NB4 (cell line): ENCODE measurements at places on chromosomes 4 and X.

- DNase-seq: no peak
Observed at GRCh38 chr4:146638786-146639505, at the start of gene POU4F2. TSS of gene POU4F2 (plus strand) at chr4:146638893. CDS start at chr4:146639141, 248 bp downstream.

DNA sequence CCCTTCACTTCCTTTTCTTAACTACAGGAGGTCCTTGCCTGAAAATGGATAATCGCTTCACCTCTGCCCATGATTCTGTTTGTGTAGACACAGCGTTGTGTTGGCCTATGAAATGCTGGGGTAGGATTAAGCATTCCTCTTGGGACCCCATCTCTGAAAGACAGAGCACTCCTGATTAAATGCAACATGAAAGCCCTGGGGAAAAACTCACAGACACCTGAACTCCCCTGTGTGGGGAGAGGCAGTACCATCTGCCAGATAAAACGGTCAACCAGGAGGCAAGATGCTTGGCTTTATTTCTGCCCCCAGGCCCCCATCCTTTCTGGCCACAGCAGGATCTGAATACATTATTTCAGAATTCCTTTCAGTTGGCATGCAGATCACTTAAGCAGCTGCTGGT, 1.9 kb downstream of the LGI2 start:
- no peak for DNase-seq

DNA sequence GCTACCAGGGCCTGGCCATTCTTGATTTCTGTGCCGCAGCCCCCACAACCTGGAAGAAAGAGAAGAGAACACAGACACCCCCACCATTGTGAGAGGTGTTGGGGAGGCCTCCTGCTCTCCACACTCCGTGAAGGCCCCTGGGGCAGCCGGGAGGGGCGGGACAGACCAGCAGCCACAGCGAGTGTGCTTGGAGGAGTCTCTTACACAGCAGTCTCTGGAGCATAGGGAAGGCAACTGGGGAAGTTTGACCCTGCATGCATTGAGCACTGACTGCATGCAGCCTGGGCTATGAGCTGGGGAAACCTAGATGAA, 77.9 kb downstream of the ABLIM2 start:
- DNase-seq: no peak

DNA sequence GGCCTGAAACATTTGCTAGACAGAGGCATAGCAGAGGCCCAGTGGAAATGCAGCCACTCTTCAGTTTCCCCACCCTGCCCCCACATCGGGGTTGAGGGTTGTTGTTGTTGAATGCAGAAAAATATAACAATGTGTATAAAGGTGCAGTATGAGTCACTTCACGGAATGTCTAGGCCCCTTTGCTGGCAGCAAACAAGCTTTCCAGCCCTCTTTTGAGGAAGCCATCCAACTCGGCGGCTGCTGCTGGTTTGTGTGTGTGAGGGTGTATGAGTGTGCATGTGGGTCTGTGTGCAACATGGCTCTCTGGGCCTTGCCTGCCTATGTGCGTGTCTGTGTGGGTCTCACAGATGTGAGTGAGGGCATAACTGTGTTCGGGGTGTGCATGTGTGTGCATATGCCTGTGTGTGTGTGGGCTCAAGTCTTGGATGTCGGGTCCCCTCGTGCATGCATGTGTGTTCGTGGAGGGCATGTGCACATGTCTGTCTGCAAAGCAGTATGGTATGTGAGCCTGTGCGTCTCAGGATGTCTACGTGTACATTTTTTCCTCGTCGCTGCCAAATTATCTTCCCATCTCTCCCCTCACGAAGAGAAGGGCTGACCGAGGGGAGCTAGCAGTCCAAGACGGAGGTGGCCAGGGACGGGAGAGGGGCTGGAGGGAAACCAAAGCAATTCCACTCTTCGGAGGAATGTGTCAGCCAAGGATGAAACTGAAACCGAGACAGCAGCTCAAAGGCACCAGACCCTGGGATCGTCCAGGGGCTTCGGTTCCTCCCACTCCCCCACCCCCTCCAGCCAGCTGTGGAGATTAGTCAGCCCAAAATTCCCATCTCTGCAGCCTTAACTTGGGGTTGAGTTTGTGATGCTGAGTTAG, 8.4 kb upstream of the ELF4 start:
- DNase-seq: no peak

DNA sequence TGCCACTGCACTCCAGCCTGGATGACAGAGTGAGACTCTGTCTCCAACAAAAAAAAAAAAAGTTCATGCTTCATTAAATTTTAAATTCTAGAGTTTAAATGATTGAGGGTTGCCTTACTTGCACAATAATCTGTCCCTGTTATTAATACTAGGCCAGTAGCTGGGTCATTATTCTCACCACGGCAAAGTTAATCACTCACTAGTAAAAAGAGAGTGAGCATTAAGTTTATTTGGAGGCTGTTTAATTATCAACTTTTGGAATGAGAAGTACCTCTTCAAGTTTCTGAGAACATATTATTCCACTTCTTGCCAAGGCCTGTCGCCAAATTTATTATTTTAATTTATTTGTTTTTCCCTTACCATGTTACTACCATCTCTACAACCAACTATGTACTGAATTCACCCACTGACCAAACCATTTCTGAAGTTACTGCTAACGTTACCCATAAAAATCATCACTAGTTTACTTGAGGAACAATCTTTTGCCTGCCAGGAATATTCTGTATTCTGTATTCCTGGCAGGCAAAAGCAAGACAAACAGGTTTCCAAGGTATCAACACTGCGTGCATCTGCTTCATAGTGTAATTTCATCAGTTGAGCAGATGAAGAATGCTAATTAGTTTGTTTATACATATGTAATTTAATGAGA, 26.5 kb downstream of the GUCY1A1 start:
- DNase-seq: no peak

GRCh38 chrX:55778322-55778721, 60.8 kb downstream of the RRAGB start:
- no peak for DNase-seq

DNA sequence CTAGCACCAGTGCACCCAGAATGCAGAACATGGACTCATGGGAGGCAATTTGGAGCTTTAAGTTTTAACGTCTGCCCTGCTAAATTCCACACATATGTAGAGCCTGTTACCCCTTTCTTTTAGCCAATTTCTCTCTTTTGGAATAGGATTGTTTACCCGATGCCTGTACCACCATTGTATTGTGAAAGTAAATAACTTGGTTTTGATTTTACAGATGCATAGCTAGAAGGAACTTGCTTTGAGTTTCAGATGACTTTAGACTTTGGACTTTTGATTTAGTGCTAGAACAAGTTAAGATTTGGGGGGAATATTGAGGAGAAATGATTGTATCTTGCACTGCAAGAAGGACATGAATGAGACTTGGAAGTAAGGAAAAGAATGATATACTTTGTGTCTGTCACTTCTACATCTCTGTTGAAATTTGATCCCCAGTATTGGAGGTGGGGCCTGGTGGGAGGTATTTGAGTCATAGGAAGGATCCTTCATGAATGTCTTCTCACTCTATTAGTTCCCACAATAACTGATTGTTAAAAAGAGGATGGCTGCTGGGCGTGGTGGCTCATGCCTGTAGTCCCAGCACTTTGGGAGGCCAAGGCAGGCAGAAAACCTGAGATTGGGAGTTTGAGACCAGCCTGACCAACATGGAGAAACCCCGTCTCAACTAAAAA, 794.8 kb upstream of the LCORL start:
- no peak for DNase-seq

DNA sequence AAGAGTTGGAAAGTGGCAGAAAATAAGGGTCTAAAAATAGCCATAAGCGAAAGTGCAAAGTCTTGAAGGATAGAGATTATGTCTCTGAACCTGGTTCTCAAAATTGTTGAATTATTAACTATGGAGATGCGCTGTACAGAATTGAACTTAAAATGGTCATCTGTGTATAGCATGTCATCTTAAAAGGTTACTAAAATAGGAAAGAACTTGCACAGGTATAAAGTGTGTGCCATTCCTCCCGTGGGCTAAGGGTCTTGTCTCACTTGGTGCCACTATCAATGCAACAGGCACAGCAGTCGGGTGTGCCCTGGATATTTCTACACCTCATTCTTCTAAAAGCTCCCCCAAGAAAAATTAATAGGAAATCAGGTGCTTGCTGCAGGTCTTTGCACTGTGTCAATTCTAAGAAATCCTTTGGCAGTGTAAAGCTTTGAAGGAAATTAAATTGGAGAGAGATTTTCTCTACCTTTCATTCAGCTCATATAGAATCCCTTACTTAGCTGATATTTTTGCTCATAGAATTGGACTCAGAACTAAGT, 2.4 kb downstream of the SORBS2 start:
- no peak for DNase-seq

DNA sequence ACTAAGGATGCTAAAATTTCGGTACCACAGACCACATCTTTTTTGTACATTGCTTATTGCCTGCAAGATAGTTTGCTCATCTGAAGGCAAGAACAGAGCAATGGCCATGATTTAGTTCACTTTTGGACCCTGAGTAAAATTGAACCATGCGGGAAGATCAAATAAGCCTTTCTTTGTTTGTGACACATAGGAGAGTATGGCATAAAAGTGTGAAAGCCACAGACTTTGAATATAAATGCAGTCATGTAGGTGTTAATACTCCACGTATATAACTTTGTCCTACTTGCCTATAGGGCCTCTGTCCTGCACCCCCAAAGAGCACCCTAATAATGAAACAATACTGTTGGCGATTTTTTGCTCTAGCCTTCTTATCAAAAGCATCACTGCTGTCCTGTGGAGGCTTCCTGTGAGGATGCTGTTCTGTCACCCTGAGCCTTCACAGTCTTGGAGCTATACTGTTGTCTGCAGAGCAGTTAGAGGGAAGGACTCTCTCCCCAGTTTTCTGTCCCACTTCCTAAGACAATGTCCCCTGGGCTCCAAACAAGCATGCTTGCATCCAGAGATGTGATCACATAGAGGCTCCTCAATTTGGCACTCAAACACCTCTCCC, 10.2 kb upstream of the CXCL13 start:
- no peak for DNase-seq

- DNase-seq: peak; percentile 62
Observed at GRCh38 chr4:77959566-77960338, 97.1 kb downstream of the MRPL1 start.

GRCh38 chr4:55979562-55979961, 30.8 kb downstream of the CEP135 start:
- DNase-seq: no peak

GRCh38 chr4:3082925-3083515, 8.5 kb downstream of the HTT start:
- no peak for DNase-seq

DNA sequence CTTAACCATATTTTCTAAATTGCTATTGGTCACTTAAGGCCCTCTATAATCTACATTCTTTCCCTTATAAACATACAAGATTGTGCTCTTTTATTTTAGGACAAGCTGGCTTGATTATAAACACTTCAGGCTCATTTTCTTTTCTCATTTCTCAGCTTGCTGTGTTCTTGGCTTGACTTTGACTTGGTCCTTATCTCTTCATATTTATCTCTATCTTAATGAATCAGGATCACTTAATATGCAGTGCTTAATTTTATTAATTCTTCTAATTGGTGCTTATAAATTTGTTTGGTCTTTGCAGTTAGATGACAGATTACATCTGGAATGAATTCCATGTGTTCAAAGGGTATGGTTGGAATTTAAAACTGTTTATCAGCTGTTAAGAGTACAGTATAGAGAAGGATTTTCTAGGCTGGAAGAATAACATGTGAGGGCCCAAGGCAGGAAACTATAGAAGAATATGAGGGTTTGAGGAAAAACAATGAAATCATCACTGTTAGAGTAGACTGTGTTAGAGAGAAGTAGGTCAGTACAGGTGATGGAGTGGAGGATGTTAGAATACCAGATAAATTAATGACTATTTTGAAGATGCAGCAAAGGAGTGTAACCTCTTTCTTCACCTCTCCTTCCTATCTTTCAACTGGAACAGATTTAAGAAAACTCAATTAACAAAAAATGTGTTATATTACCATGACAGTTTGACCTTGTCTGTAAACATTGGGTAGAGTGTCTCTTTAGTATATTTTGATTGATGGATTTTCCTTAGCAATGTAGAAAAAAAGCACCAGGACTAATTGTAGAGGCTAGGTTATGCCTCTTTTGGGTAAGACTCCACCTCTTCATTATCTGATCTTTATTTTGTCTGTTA, 169.6 kb downstream of the RAPGEF2 start:
- DNase-seq: no peak

DNA sequence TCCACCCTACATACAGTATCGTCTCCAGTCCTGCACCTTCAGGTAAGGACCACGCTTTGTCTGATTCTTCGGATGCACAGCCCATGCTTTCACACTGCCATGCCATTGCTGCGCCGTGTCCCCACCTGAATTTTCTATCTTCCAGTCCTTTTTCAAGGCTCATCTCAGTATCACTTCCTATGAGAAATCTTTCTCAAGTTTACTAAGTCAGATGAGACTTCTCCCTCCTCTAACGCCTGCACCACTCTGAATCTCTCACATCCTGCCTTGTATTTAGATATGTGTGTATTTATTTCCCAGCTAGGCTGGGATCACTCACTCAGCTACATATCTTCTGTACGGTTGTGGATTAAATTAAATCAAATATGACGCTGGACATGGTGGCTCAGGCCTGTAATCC, 116.8 kb downstream of the SMIM20 start:
- DNase-seq: no peak

- DNase-seq: no peak
Observed at GRCh38 chrX:39409246-39409917, 608.1 kb downstream of the MID1IP1 start.

- no peak for DNase-seq
Observed at GRCh38 chr4:153577053-153577452, 107.0 kb upstream of the TLR2 start.

DNA sequence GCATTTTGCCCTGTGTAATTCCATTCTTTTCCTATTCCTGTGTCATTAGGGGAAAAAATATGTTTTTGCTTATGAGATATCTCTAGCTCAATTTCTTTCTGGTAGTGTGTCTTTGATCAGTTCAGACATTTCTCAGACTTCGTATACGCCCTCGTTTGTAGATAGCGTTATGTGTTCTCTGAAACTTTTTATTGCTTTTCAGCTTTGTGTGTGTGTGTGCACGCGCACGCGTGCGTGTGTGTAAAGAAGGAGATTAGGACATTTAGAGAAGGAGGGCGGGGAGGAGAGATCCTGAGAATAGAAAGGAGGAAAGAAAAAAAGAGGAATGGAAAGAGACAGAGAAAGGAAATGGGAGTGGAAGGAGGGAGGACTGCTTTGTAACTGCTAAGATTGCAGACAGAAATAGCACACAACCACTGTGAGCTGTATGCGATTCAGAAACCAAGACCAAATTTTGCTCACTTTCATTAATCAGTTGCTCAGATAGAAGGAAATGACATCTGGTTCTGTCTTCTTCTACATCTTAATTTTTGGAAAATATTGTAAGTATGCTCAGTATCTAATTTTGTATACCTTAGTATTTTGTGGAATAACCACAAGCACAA, at the start of gene RXFP1:
TSS of gene RXFP1 (plus strand) at position 399 of the 605 bp plus-strand sequence. CDS start at position 494, 95 bp downstream.
- DNase-seq: no peak

DNA sequence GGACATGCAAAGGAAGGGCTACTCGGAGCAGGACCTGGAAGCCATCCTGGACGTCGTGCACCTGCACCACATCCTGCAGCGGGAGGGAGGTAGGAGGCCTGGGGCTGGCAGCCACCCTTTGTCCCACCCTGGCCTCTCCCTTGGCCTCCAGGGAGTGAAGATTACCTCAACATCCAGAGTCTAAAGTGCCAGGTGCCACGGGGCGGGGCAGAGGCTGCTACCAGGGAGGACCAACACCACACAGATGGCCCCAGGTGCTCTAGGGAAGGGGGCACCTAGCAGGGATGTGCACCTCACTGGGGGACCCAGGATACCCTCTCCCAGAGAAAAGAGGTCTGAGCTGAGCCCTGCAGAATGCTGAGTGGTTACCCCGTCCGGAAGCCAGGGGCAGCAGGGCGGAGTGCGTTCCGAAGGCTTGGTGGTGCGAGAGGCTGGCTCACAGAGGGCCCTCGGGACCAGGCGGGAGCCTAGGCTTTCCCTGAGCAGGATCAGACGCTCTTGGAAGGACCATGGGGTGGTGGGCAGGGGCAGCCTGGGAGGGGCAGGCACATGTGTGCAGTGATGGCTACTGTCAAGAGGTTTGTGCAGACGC, 16.1 kb downstream of the ABCD1 start:
- DNase-seq: no peak
